Activated naive CD4-positive, alpha-beta T cell treated with anti-CD3 and anti-CD28 coated beads for 36 hours (primary cell): ENCODE measurements at places on chromosomes 3 and 15.

- no peak for DNase-seq
Observed at GRCh38 chr3:10279384-10280176, 13.2 kb downstream of the GHRL start.

DNA sequence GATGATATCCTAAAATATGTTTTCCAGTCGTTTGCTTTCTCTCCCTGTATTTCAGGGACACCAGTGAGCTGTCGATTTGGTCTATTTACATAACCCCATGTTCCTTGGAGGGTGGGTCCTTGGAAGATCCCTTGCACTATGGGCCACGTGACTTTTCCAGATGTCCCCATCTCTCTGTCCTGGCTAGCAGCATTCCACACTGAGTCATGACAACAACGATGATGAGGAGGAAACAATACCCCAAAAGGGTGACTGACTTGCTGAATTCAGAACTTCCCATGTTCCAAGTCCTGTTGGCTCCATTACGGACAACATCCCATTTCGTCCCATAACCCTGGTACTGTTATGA is 134.3 kb downstream of the NSMCE3 start:
- no peak for DNase-seq

DNA sequence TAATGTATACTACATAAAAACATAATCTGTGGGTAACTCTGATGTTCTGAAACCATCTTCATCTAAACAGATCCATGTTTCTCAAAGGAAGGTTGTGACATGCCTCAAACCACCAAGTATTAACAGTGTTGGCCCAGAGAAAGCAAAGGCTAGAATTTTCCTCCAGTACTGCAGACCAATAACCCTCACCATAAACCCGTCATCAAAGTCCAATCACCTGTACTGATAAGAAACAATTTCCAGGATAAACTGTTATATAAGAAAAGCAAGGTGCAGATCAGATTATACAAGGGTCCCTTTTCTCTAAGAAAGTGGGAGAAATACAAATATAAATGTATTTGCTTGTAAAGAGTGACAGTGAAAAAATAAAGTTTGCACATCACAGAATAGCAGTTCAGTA is 32.3 kb downstream of the TBC1D2B start:
- DNase-seq = no peak

DNA sequence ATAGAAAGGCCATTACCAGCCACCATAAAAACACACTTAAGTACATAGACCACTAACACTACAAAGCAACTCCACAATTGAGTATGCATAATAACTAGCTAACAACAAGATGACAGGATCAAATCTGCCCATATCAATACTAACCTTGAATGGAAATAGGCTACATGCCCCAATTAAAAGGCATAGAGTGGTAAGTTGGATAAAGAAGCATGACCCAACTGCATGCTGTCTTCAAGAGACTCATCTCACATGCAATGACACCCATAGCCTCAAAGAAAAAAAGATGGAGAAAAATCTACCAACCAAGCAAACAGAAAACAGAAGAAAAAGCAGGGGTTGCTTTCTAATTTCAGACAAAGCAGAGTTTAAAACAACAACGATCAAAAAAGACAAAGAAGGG is 218.7 kb downstream of the ISL2 start:
- DNase-seq = no peak

GRCh38 chr15:98649472-98650416 is 1.4 kb downstream of the IGF1R start:
- DNase-seq = peak; percentile 52

- no peak for DNase-seq
Observed at GRCh38 chr3:12875857-12876836, 34.8 kb upstream of the RPL32 start.

DNA sequence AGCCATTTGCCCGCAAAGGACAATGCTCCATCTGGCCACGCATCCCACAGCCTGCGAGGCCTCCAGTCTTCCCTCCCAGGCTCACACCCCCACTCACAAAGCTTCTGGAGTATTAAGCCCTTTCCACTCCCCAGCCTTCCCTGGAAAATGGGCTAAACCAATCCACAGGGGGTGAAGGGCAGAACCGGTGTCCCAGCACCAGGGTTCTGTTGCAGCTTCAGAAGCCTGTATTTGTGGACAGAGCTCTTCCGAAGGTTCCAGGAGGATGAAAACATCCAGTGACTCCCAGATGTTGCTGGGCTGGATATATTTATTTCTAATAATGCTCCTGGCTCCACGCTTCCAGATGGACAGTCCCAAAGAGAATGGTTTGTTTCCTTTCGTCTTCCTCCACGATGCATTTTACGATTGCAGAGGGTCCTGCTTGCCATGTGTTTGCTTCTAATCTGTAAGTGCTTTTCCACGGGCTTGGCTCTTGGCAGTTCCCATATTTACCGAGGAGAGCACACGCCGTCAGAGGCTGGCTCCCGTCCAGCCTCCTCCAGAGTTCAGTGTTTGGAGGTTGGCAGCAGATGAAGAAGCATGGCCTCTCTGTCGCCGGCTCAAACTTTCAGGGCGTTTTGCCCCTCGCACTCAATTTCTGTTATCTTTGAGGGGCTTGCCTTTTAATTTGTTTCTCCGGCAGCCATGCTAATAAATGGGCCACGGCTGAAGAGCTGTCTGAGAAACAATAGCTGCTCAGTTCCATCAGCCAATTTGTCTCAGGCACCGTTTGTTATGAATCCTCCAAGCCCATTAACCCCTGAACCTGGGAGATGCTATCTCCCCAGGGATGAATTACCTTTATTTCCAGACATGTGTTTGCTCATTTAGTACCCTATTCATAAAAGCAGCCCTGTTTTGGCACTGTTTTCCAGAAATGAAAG is 367.9 kb upstream of the PROK2 start:
- DNase-seq = no peak
